ENCODE measurements at places on chromosomes 11 and 22.

GRCh38 chr22:39785232-39785631 is 108.3 kb downstream of the ENTHD1 start:
- DNase-seq: no peak

DNA sequence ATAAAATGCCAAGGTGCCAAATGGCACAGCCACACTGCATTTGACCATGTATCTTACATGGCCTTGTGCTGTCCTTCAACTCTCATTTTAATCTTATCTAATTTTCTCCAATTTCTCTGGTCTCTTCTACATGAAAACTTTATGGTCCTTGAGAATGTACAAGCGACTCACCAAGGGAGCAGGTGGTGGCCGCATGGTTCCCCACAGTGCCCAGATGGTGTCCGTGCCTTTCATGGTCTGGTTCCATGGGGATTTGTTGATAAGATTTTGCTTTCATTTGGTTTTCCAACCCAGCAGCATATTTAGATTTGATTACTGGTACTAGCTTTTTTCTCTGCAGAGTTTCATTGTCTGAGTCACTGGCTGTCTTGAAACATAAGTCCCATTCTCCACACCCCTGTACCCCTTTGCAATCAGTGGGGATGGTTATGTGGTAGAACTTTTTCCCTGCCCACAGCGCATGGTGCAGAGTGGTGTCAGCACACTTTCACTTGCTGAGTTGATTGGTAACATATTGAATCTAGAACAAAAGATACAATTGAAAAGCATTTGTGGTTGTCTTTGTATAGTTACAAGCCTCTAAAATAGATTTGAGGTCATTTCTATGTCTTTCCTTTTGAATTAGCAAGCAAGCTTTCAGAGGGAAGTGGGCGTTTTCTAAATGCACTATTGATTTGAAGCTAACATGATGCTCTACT is 24.1 kb downstream of the ZNRF3 start:
- DNase-seq: no peak

GRCh38 chr11:130029137-130029536 is 26.5 kb upstream of the PRDM10 start:
- DNase-seq: no peak

- DNase-seq: no peak
Measured at GRCh38 chr22:48734961-48735360, 1092.7 kb downstream of the BRD1 start.

Data from mesothelial cell of epicardium (in vitro differentiated cells).